ENCODE measurements at places on chromosomes 11 and 22. TPM values are rescaled to one million over a fixed set of nuclear protein-coding genes. Genes with fewer than 3 reads are reported as not detected.

ZNRF3 gene
- total RNA-seq = 4.5 TPM

MCAT gene
- total RNA-seq = 14.2 TPM

PANX3 gene
- not detected for total RNA-seq

BRD1 gene
- total RNA-seq = 15.1 TPM

CRACR2B gene
- 4.7 TPM for total RNA-seq

BIRC2 gene
- total RNA-seq = 30.0 TPM

LRRN4CL gene
- total RNA-seq = 0.25 TPM

GLB1L2 gene
- 2.3 TPM for total RNA-seq

KRTAP5-9 gene
- not detected for total RNA-seq

HINFP gene
- total RNA-seq = 7.5 TPM

LBHD1 gene
- total RNA-seq = 4.8 TPM

RASL10A gene
- 0.67 TPM for total RNA-seq

GRIA4 gene
- not detected for total RNA-seq

CPT1B gene
- 18.9 TPM for total RNA-seq

SLCO2B1 gene
- 3.3 TPM for total RNA-seq

ELMOD1 gene
- total RNA-seq = 0.25 TPM

TMEM86A gene
- 0.29 TPM for total RNA-seq

OR5M8 gene
- not detected for total RNA-seq

DDT gene
- total RNA-seq = 162 TPM

VWCE gene
- total RNA-seq = 0.39 TPM

OR5B21 gene
- total RNA-seq = not detected

P2RX6 gene
- total RNA-seq = 0.64 TPM

RAG1 gene
- not detected for total RNA-seq

SLC22A9 gene
- total RNA-seq = not detected

FCHSD2 gene
- total RNA-seq = 8.7 TPM

SOX6 gene
- total RNA-seq = not detected

WNT11 gene
- total RNA-seq = 1.5 TPM

PGA5 gene
- total RNA-seq = not detected

HORMAD2 gene
- total RNA-seq = not detected

MOGAT2 gene
- total RNA-seq = not detected

APOL2 gene
- total RNA-seq = 46.2 TPM

SYCE3 gene
- not detected for total RNA-seq

APOBEC3F gene
- total RNA-seq = 2.3 TPM

TRIM49 gene
- not detected for total RNA-seq

OR2D2 gene
- total RNA-seq = not detected

IL17REL gene
- total RNA-seq = 0.06 TPM

YPEL4 gene
- total RNA-seq = 0.27 TPM

CCDC116 gene
- not detected for total RNA-seq

UQCC3 gene
- 34.5 TPM for total RNA-seq

TOB2 gene
- 27.5 TPM for total RNA-seq

NCAPH2 gene
- total RNA-seq = 36.3 TPM

MS4A4E gene
- not detected for total RNA-seq

Data from A549 treated with ZK216348 at 1 μM for 4 hours (cell line).